ENCODE measurements at places on chromosomes 6 and 20. TPM values are rescaled to one million over a fixed set of nuclear protein-coding genes. Genes with fewer than 3 reads are reported as not detected.

DNA sequence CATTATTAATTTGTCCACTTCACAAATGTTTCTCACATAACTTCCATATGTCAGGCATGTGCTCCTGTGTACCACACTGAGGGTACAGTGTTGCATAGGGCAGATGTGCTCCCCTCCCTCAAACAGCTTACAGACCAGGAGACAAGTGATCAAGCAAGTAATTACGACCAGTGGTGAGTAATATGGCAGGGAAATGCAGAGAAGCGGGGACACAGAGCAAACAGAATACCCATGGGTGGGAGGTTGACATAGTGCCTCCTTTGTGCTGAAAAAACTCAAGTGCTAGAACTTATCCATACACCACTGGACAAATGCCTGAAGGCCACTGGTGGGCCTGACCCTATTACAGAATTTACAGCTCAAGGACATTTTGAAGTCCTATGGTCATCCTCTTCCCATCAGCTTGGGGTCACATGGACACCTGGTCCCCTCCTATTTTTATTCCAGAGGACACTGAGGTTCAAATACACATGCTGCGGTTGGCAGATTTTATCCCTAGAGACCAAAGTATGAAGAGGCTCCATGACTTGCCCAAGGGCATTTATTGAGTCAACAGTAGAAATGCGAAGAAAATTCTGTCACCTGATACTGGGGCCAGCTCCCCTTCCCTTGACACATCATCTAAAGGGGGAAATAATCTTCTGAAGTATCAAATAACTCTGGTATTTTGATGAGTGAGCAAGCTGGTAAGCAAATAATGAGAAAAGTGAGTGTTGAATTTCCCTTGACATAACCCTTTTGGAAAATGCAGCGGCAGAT lies 116.6 kb downstream of the QRSL1 start:
- no peak for DNase-seq

DNA sequence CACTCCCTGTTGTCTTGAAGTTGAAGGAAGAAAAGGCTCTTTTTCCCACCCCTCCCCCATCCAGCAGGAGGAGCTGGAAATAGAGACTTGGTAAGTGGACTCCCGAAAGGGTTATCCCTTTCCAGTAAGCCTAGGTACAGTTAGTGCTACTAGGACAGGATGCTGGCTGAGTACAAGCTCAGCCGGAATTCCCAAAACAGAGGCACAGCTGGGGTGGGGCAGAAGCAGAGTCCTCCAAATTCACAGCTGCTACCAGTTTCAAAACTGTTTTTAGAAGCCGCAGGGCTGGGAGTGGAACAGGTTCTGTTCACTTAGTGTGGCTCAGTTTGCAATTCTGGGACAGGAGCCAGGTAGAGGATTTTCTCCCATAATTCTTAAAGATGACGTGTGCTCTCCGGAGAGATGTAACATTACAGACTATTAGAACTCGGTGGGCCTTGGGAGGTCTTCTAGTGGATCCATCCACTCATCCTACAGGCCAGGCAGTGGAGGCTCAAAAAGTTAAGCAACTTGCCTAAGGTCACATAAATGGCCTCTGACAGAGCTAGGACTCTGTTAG lies 19.0 kb upstream of the UTRN start:
- DNase-seq: no peak

Gene PSMG4
- total RNA-seq: 50.2 TPM

DNA sequence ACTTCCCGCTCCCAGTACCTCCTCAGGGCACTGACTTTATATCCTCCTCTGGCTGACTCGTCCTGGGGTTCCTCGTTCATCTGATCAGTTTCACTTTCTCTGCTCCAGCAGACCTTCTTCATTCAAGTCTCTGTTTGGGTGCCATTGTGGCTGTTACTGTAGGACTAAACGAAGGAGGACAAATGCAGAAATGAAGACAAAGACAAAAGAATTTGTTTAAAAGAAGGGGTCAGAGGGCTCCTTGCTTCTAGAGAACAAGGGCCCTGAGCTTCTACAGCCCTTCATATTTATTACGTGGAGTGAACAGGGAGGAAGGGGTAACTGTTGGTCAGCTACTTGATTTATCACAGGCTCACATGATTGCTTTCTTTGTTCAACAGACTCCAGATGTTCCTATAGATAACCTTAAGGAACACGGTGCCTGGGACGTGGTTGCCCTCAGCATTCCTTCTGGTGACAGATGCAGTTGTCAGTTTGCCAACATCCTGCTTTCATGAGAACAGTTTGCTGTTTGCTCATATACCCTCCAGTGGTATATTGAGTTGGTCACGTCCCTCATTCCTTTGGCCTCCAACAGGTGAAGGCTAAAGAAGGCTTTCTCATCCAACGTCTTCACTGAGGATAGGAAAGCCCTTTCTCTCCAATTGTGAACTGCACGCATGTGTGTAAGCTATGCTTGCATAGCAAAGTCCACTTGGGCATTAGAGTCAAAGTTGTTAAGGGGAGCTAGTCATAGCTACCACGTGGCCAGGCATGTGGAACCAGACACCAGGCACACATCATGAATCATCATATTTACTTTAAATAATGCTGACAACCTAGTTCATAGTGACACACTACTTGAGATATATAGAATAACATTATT lies 69.1 kb upstream of the BTN3A2 start:
- no peak for DNase-seq

- no peak for DNase-seq
Measured at GRCh38 chr6:101351173-101351572, 42.3 kb upstream of the GRIK2 start.

- DNase-seq: no peak
Measured at GRCh38 chr6:48389146-48390043, 278.4 kb upstream of the PTCHD4 start.

Gene E2F3
- total RNA-seq: 17.0 TPM

GRCh38 chr6:139364302-139364981 lies 10.0 kb downstream of the CITED2 start:
- DNase-seq: no peak

Gene NFATC2
- total RNA-seq: 38.3 TPM

DNA sequence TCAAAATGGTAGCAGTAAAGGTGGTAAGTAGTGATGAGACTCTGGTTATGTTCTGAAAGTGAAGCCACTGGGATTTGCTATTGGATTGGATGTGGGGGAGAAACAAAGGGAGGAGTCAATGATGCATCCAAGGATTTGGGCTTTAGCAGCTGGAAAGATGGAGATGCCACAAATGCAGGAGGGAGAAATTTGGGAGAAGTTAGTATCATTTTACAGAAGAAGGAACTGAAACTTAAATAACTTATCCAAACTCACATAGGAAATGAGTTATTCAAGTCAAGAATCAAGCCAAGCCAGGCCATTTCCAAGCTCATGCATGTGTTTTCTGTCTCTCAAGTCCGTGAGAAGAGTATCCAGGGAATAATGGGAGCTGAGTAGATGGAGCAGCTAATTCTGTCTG lies 155.1 kb upstream of the TNFAIP3 start:
- DNase-seq: no peak

Gene PLN
- not detected for total RNA-seq
